ENCODE measurements at places on chromosomes 6 and 20.

DNA sequence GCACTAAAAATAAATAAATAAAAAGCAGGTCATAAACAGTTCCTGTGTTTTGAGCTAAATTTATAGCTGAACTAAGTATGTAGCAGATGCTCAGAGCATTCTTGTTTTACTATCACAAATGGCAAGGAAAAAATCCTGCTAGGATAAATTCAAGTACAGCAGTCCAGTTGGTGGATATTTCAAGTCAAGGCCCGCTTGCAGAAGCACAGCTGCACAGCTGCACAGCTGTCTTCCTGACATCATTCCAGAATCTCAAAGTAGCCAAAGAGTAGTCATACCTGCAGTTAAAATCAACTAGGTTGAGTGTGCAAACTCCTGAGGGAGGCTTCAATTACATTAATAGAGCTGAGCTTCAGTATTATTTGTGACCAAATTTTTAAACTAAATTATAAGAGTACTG, 297.7 kb upstream of the MANEA start:
- no peak for DNase-seq

GRCh38 chr20:44811150-44811685, 872 bp upstream of the RIMS4 start:
- DNase-seq, result no peak

DNA sequence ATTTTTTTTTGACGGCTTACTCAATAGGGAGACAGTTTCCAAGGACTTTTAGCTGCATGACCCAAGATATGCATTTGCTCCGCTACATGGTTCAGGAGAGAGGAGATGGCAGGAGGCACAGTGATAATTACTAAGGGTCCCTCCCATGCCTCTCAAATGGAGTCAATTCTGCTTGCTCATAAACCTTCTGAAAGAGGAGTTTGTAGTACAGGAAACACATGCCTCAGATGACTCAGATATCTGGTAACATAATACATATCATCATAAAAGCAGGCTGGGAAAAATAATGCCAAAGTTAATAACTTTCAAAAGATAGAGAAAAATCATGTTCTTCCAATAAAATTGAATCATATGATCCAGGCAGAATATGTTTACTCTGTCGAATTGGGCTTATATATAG, 97.6 kb upstream of the DEFB112 start:
- DNase-seq, result no peak

DNA sequence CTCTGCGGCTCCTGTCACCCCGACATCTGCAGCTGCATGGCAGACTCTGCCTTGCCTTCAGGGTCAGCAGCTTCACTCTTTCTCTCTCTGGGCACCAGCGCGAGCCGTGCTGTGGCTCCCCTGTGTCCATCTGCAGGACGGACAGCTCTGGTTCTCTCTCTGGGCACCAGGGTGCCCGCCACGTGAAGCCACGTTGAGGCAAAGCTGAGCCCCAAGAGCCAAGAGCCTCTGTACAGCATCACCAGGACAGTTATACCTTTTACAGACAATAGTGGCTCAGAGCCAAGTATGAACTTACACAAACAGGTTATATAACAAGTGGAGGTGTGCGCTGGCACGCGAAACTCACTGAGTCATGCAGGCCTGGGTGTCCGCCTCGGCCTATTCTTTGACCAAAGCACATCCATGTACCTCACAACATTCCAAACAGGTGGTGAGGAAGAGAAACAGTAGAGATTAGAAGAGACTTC, 50.8 kb downstream of the FAM50B start:
- no peak for DNase-seq

GRCh38 chr6:87965806-87966205, 81.8 kb upstream of the SPACA1 start:
- no peak for DNase-seq

DNA sequence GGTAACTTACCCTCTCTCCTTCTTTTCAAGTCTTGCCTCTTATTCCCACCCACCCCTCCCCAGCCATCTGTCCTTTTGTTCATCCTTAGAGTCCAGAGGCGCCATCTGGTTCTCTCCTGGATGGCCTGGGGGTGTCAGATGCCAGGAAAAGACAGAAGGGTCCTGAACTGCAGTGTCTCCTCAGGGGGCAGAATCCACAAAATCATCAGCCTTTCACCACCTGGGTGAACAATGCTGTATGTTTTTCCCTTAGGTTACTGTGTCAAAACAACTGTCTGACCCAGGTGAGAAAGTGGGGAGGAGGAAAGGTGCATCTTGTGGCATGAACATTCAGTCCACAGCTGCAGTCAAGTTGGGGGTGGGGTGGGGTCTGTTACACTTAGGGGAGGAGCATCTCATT, 47.9 kb upstream of the FYN start:
- DNase-seq, result no peak

DNA sequence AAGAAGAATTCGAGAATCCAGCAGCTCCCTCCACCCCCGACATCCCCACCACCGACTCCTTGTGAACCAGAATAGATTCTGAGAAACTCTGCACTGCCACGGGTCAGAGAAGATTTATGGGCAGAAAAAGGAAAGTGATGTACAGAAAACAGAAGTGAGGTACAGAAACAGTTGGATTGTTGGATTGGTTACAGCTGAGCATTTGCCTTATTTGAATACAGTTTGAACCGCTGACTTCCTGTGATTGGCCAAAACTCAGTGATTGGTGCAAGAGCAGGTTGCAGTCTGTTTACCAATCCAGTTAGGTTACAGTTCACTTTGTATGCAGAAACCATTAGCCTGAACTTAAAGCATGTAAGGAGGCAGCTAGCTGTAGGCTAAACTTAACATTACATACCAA, 131.2 kb upstream of the HDDC2 start:
- DNase-seq, result no peak

DNA sequence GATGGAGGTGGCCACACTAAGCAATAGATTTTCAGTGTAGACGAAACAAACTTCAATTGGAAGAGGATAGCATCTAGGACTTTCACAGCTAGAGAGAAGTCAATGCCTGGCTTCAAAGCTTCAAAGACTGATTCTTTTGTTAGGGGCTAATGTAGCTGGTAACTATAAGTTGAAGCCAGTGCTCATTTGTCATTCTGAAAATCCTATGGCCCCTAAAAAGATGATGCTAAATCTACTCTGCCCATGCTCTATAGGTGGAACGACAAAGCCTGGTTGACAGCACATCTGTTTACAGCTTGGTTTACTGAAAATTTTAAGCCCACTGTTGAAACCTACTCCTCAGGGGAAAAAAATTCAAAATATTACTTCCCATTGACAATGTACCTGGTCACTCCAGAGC, 226.7 kb downstream of the BCAS1 start:
- DNase-seq, result no peak

DNA sequence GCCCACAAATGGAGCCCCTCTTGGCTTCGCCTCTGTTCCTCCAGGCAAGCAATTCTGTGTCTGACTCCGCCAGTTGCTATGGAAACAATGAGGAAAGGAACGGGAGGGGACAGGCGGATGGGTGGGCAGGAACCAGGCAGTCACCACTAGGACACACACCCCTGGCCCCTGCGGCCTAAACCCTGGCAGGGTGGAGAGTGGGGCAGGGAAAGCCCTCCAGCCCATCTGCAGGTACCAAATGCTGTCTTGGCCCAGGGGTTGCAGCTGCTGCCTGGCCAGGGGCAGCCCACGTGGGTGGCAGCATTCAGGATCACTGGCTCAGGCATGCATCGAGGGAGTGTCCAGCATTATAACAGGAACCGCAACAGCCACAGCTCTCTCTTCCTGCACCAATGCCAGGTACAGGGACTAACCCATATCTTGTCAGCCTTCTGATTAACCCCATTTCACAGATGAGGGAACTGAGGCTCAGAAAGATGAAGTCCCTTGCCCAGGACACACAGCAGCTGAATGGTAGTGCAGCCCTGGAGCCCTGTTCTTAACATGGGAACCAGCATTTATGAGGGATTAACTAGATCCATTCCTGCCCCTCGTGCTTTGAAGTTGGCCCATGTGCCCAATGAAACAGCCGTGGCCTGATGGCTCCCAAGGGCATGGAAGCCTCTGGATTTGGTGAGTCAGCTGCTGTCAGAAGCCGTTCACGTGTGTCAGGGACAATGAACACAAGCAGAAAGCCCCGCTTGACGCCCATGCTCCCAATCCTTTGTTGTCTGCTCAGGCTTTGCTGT, 66.3 kb downstream of the NOL4L start:
- no peak for DNase-seq

GRCh38 chr6:42467651-42468050, 15.9 kb upstream of the TRERF1 start:
- no peak for DNase-seq

GRCh38 chr6:45514454-45515230, 136.9 kb upstream of the SUPT3H start:
- no peak for DNase-seq

DNA sequence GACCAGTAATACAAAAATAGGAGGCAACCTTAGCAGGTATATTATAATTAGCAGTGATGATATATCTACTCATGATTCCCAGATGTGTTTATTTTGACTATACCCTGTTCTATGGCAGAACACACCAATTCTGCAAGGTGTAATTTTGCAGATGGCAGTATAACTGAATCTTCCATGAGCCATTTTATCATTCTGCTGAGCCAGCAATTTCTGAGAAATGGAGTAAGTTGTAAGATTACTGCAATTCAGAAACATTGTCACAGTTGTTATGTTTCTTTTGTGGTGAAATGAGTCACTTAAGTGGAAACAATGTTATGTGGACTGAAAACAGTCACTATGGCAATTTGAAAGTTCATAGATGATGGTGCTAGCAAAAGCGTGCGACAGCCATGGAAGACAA, 63.7 kb upstream of the RIMS1 start:
- no peak for DNase-seq

GRCh38 chr6:40152701-40153436, 218.6 kb upstream of the MOCS1 start:
- no peak for DNase-seq

DNA sequence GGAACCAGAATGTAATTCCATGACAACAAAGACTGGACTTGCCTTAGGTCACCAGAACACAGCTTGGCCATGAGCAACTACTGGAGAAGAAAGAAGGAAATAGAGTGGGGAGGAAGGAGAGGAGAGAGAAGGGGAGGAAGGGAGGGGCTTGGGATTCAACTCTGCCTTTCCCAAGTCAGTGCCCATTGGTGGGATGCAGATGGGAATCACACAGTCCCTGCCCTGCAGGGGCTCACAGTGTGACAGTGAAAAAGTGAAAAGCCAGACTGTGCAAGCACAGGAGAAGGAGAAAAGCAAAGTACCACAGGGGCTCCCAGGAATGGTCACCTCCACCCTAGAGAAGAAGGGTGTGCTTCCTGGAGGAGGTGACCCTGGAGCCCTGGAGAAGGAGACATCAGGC, 14.0 kb downstream of the RIMS4 start:
- DNase-seq, result no peak

- DNase-seq, result no peak
Measured at GRCh38 chr6:15232836-15233510, 12.9 kb upstream of the JARID2 start.

GRCh38 chr20:63280371-63280770, 7.8 kb downstream of the ARFGAP1 start:
- DNase-seq, result no peak

- no peak for DNase-seq
Measured at GRCh38 chr20:19809505-19809904, 51.4 kb downstream of the RIN2 start.

DNA sequence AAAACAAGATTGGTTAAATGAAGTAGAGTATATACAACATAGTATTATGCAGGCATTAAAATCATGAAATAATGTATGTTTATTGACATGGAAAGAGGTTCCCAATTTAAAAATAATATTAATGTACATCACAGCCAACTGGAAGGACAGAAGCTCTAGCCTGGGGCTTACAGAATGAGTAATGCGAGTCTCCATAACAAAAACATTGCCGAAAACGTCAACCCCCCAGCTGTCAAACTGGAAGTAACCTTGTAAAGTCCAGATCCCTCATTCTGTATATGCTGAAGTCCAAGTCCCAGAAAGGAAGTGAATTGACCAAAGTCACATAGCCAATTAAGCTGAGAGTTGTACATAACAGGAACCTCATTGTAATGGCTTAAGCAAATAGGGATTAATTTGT, 128.7 kb upstream of the ECI2 start:
- no peak for DNase-seq

GRCh38 chr20:49965781-49966305, 16.9 kb upstream of the SNAI1 start:
- DNase-seq, result no peak

DNA sequence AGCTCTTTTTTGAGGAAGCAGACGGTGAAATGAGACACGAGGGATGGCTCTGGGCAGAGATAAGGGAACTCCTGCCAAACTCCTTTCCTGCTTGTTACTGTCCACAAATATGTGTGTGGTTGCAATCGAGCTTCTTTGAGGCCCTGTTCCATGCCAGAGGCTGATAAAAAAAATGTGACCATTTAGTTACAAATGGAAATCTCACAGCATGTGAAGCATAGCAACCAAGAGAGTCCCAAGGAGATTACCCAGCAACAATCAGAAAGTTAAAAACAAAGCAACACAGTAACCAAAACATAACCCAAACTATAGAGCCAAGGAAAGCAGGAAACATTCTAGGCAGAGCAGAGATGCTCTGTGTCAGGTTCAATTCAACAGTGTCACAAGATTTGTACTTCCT, 35.4 kb upstream of the HMGN3 start:
- DNase-seq, result no peak

DNA sequence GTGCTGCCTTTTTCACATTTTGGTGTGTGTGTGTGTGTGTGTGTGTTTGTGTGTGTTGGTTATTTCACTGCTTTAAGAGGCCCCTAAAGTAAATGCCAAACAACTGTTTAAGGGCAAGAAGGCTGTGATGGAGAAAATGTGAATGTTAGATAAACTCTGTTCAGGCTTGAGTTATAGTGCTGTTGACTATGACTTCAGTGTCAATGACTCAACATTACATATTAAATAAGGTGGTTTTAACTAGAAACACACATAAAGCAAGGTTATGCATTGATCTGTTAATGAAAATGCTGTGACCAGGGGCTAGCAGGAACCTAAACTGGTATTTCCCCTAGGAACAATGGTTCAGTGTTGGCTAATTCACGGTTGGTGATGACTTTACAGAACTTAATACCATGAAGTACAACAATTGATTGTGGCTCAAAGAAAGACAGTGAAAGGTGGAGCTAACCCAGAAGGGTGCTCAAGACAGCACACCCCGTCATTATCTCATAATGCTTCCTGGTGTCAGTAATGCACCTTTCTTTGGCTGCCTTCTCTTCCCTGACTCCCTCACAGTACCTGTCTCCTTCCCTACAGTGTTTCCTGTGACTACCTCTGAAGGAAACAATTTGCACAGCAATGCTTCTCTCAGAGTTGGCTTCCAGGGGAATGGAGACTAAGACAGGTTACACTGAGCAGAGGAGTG, 116.1 kb downstream of the RIN2 start:
- no peak for DNase-seq

DNA sequence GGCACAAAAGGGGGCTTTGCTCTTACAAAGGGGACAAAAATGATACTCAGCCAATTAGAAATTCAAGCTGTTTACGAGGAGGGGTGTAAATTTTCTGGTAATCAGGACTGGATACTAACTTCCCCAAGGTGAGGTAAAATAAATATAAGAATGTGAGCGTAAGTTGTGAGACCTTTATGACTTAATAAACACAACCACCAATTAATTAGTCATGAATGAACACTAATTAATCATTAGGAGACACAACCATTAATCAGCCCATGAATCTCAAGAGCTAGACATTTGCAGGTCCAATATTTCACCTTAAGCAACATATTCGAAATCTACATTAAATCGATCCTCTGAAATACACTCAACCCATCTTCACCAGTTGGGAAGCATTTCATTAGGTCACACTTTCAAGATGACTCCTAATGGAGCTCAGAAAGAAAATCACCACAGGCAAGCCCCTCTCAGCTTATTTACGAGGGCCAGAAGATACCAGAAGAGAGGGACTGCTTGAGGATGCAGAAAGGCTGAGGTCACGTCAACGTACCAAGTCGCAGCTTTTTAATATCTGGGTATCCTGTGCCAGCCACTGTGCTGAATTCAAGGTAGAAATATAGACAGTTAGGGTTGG, 2.7 kb downstream of the ADTRP start:
- no peak for DNase-seq
